ENCODE measurements at places on chromosomes 1 and 21.

GRCh38 chr1:21294266-21294989 lies 4.2 kb upstream of the ECE1 start:
- no peak for DNase-seq

DNA sequence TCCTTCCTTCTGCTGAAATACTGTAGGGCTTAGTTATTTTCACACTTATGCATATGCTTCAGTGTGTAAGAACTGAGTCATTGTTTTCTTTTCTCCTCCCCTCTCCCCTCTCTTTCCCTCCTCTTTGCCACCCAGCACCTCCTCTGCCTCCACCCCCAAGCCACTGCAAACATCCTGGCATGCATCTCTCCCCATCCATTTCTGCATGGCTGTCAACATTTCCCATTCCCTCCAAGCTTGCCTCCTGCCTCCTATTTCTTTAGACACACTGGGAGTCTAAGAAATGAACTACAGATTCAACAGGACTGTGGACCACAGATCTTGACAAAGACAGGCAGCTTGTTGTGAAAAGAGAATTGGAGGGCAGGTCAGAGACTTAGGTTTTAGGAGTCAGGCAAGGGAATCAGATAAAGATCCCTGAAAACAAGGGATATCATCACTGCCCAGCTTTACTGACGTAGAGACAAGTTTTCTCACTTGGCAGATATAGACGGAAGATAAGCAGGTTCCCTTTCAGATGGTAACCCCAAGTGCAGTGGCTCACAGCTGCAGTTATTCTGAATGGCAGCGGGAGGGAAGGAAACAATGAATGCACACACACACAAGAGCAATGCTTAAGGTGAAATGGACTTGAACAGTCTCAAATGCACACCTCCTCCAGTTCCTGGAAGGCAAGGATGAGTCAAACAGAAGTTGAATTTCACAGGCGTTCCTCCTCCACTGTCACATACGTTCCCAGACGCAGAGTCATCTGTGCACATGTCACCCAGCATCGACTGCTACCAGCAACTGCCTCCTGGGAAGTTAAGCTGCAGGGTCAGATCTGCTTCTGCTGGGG lies 56.1 kb downstream of the HIVEP3 start:
- peak; percentile 82 for DNase-seq

DNA sequence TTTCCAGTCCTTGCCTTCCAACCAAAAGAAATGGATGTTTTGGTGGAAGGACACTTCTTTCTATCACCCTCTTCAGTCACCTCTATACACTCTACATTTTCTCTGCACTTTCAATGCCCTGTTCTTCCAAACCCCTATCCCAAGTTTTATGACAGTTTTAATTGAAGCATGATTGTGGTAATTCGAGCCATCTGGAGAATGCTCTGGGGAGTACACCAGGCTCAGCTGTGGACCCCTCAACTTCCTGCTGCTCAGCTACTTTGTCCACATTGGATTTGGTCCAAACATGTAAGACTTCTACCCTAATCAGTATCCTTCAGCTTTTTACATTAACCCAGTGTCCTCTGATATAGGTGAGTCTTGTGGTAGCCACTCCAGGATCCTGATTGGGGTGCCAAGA lies 129.6 kb downstream of the SYT2 start:
- no peak for DNase-seq

- no peak for DNase-seq
These were observed 51.7 kb downstream of the COL24A1 start for GRCh38 chr1:86104606-86105532.

- DNase-seq = peak; percentile 9
These were observed 107.7 kb downstream of the MAB21L3 start for GRCh38 chr1:116218922-116219321.

DNA sequence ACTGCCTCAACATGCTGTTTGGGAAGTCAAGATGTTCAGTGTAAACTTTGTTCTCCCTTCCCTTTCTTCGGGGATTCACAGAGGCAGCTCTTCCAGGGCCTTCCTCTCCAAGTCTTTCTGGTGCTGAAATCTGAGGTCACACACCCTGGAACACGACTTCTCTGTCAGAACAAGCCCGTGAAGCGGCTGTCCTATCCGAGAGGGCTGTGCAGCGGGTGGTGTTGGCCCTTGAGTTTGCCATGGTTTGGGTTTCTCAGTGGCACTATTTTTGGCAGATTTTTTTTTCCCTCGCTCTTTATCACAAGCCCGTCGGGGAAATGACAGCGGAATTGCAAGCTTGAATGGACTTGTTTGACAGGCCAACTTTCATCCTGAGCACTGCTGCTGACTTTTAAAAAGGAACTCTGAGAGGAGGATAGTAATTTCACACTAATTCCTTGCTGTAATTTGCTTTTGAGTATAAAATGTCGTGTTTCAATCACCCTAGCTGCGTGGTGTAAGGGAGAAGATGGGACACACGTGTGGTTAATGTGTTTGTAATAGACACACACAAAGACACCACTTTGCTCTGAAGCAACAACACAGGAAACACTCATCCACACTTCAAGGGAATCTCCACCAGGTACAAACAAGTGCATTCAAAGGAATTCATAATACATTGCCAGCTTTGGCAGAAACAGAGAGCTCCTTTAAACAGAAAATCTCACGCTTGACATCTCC lies 60.1 kb upstream of the TARBP1 start:
- DNase-seq = no peak

- peak; percentile 51 for DNase-seq
These were observed 34.4 kb downstream of the STX6 start for GRCh38 chr1:180988253-180988752.

GRCh38 chr1:57532299-57532698 lies 108.4 kb upstream of the DAB1 start:
- no peak for DNase-seq

DNA sequence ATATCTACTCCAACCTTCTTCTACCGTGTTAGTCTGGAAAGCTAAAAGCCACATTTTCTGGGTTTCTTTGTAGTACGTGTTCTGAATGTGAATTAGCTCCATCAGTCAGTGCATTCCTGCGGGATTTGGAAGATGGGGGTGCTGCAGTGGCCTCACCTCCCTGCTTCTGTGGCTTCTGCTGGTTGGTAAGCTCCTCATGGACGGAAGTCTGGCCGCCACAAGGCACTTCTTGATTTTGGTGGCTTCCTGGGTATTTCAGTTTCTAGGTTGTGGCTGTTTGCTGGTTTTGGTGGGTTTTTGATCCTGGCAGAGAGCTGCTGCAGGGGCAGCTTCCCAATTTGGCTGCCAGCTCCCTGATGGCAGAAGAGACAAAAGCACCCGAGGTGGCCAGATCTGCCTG lies 20.9 kb upstream of the TACSTD2 start:
- no peak for DNase-seq

GRCh38 chr21:37769656-37770055 lies 146.6 kb downstream of the KCNJ6 start:
- no peak for DNase-seq

DNA sequence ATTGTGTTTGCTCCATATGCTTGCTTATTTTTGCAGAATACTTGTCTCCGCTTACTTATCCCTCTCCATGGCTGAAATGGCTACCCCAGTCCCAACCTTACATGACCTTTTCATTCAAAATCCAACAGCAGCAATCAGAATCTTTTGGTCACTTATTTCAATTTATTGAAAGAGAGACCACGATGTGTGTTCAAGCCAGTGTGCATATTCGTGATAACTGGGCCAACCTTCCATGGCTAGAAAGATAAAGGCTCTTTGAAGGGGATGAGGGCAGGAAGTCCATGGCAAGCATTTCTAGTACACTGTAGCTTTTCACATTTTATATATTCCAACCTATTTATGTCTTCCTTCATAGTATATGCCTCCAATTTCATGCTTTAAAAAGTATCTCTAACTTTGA lies 23.1 kb downstream of the HSD11B1 start:
- no peak for DNase-seq

GRCh38 chr21:34020005-34020847 lies 53.2 kb upstream of the MRPS6 start:
- peak; percentile 27 for DNase-seq

- peak; percentile 16 for DNase-seq
These were observed 67.2 kb downstream of the UCK2 start for GRCh38 chr1:165894591-165894990.

GRCh38 chr1:31368611-31369107 lies 4.2 kb downstream of the FABP3 start:
- no peak for DNase-seq

GRCh38 chr1:154608397-154609270 lies 648 bp upstream of the ADAR start:
- DNase-seq = peak; percentile 49

DNA sequence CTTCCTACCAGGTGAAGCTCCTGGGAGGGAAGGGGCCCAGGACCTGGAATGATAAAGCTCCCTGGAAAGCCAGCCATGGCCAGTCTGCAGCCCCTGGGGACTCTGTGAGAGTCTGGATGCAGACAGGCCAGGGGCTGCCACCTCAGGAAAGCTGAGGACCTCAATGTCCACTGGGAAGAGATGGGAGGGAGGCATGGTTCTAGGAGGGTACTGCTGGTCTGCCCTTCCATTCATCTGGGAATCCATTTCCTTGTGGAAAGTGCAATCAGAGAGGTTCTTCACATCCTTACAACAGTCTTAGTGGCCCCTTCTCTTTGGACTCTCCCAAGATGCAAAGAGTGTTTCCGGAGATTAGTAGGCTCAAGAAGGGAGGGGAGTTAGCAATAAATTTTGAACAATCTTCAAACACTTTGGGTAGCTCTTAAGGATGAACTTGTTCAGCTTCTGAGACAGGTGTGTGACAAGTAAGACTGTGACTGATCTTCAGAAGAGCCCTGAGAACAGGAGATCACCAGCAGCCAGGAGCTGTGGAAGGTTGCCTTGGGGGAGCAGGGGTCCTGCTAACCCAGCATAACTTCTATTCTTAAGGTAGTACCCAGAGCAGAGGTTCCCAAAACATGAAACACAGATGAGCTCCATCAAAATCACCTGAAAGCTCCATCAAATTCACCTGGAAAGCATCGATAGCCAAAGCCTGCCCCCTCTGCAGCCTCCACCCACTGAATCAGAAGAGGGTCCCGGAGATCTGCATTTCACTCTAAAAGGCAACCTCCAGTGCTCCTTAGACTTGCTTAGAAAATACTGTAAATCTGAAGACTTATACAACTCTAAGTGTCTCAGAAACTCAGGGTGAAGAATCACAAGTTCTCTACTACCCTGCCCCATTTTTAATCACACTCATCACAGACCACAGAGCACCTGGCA lies 616 bp upstream of the LAX1 start:
- DNase-seq = no peak

- DNase-seq = no peak
These were observed 164.3 kb downstream of the DHRS3 start for GRCh38 chr1:12453400-12454343.

DNA sequence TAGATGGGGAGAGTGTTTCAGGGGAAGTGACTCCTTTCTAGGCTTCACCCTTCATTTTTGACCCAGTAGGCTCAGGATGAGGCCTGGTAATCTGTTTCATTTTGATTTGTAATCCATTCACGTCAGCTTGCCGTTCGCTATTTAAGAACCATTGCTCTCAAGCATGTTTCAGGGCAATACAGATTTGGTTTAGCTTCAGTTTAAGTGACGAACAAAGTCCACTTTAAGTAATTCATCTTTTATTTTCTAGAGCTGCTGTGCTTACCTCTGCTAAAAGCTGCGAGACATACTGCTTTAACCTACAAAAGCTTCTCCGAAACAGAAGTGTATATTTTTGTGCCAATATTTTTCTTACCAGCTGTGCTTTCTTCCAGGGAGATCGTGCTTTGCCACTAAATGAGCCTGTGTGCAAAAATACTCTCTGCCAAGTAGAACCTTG lies 8.9 kb upstream of the FMO3 start:
- no peak for DNase-seq

GRCh38 chr1:206002871-206003801 lies at the start of gene RAB7B:
Gene RAB7B (minus strand): TSS chr1:206003395. CDS start chr1:205994135, 9,260 bp downstream.
- peak; percentile 74 for DNase-seq

GRCh38 chr1:29282924-29283803 lies 46.8 kb downstream of the PTPRU start:
- peak; percentile 97 for DNase-seq

DNA sequence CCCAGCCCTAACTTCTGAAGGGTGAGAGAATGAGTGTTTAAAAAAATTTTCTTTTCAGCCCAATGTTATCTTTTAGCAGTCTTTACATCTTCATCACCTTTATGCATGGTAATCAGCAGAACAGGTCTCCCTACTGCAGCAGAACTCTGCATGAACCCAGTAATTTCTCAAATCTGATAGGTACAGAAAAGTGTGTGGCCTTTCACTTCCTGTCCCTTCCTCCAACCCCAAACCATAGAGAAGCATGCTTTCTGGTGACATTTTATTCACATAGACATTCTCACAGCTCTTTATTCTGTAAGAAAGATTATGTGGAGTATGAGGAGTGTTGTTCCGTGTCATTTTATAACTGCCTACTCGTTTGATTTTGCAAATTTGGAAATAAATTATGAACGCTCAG lies 68.6 kb downstream of the RPAP2 start:
- DNase-seq = no peak

DNA sequence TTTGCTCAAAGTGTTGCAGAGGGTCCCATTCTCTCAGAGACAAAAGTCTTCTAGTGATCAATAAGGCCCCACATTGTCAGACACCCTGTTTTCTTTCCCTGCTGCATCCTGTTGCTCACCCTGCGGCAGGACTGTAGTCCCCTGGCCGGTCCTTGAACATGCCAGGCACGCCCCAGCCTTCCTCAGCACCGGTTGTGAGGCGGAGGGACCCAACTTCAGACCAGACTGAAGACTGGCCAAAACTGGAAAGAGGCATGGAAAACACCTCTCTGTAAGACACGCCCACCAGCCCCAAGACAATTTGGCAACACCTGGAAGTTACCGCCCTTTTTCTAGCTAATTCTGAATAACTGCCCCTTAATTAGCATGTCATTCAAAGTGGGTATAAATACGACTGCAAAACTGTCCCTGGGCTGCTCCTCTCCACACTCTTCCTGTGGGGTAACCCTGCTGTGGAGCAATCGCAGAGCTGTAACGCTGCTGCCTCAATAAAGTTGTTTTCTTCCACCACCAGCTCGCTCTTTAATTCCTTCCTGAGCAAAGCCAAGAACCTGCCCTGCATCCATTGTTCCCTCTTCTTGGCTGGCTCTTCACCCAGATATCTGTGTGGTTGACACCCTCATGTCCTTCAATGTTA lies 23.8 kb downstream of the PLA2G2A start:
- DNase-seq = no peak

- no peak for DNase-seq
These were observed 781 bp downstream of the PROX1 start for GRCh38 chr1:213988507-213989001.

DNA sequence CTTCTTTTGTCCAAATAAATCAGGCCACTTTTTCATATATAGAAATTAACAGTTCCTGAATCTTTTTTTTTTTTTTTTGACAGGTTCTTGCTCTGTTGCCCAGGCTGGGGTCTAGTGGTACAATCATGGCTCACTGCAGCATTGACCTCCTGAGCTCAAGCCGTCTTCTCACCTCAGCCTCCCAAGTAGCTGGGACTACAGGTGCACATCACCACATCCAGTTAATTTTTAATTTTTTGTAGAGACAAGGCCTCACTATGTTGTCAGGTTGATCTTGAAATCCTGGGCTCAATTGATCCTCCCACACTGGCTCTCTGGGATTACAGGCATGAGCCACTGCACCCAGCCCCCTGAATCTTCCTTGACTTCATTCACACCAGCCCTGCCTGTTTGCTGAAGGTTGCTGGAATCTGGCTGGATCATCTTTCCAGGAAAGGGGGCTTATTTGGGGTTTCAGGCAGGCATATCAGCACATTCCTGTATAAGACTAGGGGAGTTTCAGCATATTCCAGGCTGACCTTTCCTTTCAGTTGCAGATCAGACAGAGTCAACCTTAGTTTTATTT lies 78.2 kb upstream of the ARHGAP29 start:
- no peak for DNase-seq

GRCh38 chr1:211697356-211697755 lies 21.9 kb upstream of the NEK2 start:
- DNase-seq = no peak
